ENCODE measurements at places on chromosomes 3 and 15.

GRCh38 chr3:124941771-124942170 is 7.2 kb upstream of the MUC13 start:
- DNase-seq: no peak

DNA sequence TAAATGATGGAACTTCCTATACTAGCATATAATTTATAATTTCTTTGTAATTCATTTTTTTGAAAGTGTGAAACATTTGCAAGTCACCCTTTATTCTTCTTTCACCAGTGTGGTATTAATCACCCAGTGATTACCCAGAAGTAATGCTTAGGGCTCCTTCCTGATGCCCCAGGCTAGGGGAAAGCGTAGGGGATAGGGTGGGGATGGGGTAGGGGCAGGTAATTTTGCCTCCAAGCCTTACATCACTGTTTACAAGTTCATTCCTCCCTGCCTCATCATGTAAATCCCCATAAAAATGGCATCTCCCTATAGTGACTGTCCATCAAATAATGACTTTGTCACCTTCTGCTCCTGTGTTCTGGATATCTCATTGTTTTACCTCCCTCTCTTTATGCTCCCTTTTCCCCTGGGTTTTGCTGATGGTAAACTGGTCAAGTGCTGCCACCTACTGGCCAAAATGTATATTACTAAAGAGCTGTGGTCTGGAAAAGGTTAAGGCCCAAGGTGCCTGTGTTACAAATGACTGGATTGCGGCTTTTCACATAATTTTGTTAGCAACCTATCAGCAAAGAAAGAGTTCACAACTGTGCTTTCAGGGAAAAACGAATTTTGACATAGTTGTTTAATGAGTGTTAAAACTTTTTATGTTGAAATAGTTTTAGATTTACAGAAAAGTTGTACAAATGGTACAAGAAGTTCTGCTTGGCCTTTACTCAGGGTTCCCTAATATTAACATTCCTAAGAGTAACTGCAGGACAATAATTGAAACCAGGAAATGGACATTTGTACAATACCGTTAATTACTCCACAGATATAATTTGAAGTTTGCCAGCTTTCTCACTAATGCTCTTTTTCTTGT is 54.7 kb downstream of the ONECUT1 start:
- peak; percentile 69 for DNase-seq

DNA sequence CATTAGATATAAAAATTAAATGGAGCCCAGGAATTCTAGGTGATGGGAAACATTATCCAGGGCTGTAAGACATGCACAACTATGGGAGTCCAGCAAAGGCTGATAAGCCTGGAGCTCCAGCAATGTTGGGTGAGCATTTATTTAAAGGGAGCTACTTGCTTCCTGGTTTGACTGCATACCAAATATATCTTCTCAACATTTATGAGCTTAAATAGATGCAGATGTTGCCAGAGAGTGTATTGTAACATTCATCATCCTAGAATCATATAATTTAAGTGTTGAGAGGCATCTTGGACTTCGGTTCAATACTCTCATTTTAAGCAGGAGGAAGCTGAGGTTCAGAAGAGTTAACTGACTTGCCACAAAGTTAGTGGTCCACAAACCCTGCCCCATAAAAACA is 12.2 kb upstream of the POLR2M start:
- no peak for DNase-seq

- DNase-seq: no peak
These were observed 855 bp downstream of the GMPPB start for GRCh38 chr3:49722896-49723295.

DNA sequence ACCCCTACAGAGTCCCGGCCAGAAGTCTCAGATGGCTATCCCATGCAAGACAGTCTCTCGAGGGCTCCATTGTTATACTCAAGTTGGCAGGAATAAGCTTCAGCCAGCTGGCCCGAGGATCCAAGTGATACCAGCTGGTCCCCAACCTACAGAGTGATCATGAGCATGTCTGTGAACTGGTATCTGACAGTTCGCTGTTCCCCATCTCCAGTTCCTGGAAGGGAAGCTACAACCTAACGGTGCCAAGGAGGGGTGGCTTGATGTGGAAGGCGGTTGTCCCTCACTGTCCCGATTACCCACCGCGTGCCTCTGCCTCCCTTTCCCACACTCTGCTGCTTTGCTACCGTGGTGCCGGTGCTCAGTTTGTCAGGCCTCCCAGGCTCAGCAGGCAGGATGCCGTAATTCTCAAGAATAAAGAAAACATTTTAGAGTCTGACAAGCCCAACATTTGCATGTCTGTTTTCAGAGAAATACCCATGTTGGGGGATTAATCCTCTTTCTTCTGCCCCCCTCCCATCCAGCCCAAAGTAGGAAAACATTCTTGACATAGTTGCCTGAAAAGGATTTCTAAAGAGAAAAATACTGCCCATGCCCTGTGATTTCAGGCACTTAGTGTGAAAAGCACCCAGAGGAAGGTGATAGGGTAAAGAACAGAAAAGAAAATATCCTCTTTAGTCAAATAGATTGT is 49.4 kb upstream of the HES1 start:
- no peak for DNase-seq

GRCh38 chr15:66505818-66506217 is 692 bp downstream of the ZWILCH start:
- DNase-seq: no peak

- no peak for DNase-seq
These were observed 3.4 kb upstream of the RFTN1 start for GRCh38 chr3:16516695-16517481.

DNA sequence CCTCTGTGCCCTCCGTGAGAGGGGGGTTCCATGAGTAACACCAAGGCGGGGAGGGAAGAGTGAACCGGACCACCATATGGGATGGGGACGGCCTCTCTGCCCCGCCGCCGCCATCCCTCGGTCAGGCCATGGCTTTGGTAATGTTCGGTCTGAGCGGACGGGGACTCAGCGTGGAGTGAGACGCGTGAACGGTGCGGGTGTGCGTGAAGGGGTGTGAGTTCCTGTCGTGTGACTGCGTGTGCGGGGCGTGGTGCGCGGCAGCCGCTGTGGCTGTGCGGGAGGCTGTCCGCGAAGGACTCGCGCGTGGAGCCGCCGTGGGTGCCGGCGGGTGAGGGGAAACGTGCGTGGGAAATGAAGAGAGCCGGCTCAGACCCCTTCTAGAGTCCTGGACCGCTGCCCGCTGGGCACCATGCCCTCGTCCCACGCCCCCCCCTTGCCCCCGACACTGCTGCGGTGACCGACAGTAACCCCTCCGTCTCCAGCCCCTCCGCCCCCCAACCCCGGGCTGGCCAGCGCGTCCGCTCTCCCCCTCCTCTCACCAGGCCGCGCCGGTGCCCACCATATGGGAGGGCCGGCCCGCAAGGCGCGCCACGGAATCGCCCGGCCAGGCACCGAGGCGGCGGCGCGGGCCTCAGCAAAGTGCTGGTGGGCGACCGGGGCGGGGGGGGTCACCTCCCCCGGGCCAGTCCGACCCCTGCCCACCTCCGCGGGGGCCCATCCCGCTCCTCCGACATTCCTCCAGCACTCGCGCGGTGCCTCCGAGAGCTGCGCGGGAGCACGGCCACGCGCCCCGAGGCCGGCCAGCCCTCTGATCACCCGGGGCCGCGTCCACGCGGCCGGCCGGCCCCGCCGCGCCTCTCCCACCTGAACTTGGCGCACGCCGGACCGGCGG is 589 bp downstream of the KLF15 start:
- no peak for DNase-seq

DNA sequence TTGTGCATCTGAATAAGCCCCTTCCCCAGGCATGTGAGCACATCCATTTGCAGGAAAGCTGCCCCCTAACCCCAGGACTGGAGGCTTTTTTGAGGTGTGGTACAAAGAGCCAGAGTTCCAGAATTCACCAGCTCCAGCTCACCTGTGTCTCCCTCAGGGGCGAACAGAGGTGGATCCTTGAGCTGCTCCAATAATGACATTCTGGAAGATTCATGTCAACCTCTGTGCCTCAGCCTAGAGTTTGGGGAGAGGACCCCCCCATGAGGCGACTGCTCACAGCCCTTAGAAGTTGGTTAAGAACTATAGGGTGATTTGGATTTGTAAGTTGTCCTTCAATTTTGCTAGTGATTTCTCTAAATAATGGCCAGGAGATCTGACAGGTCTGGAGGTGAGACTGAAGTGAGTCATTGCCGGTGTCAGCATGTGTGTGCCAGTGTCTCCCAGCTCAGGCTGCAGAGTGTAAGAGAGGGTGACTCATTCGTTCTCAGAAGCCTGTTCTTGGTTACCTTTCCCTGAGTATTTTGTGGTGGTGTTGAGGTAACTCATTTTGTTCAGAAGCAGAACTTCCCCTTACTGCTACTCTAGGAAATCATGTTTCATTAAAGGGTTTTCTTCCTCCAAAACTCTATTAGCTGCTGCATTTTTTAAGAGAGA is 136.9 kb upstream of the TOPAZ1 start:
- no peak for DNase-seq

GRCh38 chr3:36648241-36649034 is 115.9 kb downstream of the DCLK3 start:
- DNase-seq: peak; percentile 89

- DNase-seq: no peak
These were observed 393.1 kb downstream of the PLOD2 start for GRCh38 chr3:145767909-145768308.

DNA sequence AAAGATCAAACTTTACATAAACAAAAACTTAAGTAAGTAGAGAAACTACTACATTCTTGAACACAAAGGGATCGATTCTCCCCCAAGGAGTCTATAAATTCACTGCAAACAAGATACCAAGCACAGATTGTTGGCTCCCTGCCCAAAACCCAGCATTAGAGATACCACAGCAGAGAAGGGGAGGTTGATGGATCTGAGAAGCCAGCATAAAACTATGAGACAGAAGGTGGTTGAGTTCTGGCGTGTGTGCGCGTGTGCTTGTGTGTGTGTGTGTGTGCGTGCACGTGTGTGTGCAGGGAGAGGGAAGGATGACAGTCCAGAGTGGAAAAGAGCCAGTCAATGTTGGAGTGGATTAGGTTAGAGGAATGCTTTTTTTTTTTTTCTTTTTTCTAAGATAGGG is 143.2 kb upstream of the PRR20G start:
- DNase-seq: no peak

- no peak for DNase-seq
These were observed 246.6 kb upstream of the PROK2 start for GRCh38 chr3:72031581-72031980.

All from HS-27A (cell line).